GM12891 (cell line): ENCODE measurements at places on chromosomes 5 and 9.

DNA sequence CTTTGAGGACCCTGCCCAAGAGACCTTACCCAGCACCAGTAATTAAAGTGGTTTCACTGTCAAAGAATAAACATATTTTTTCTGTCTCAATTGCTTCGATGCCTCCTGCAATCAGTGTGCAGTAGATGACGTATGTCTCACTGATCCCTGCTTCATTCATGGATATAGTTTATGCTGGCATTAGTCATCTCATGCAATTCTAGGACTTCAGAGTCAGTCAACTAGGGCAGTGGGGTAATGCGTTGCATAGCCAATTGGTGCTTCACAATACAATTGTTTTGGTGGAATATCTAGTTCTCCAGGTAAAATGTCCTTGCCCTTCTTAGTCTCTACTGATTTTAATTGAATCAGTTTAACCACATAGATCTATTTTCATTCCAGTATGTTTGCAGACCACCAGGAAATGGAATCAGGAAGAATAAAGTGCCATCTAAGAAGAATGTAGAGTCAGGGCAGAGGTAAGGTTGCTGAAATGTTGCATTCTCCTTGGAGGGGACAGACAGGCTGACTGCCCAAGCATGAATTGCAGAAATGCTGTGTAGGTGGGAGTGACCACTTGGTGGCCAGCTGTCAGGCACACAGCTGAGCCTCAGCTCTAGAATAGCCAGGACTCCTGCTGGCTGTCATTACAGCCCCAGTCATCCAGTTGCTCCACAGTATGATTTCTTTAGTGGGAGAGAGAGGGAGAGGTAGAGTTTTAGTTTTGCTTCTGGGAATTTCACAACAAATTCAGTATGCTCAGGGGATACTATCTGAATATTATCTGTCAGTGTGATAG, 73.5 kb upstream of the MEGF10 start:
- no peak for DNase-seq

DNA sequence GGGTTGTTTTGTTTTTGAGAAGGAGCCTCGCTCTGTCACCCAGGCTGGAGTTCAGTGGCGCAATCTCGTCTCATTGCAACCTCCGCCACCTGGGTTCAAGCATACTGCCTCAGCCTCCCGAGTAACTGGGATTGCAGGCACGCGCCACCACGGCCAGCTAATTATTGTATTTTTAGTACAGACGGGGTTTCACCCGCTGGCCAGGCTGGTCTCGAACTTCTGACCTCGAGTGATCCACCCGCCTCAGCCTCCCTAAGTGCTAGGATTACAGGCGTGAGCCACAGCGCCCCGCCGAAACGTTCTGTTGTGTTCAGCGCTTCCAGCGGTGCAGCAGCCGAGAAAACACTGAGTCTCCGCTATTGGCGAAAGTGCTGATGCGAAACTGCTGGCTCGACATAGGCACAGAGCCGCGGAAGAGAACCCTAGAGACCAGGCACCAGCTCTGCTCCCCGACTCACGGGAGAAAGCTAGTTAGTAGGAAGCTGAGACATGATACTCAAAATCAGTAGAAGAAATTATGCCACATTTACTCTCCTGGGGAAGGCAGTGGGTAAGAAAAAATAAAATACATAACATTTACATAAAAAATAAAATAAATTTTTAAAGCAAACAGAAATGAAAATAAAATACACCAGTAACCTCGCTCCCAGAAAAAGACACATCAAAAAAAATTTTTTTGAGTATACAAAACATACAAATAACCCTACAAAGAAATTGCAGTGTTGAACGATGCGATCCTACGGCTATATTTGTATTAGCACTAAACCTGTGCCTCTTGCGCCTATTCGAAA, 31.6 kb downstream of the ANXA2R start:
- no peak for DNase-seq

GRCh38 chr5:54009828-54010227, 300.5 kb downstream of the ARL15 start:
- DNase-seq, result no peak

DNA sequence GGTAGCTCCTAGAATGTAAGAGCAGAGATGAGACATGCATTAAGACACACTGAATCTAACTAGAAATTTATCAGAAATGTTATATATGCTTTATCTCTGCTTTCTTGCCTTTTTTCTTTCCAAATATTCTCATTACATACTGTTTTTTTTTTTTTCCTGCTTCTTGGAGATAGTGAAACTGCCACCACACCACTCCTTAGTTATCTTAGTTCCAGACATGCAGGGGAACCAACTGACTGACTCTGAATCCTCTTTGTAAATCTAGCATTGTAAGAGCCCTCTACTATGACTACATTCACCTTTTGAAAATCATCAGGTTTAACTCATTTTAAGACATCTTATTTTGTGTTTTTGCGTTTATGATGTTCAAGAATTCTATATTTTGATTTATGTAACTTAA, 181.3 kb upstream of the ST8SIA4 start:
- no peak for DNase-seq

- no peak for DNase-seq
These were observed 10.3 kb upstream of the IL3 start for GRCh38 chr5:132050136-132050535.

DNA sequence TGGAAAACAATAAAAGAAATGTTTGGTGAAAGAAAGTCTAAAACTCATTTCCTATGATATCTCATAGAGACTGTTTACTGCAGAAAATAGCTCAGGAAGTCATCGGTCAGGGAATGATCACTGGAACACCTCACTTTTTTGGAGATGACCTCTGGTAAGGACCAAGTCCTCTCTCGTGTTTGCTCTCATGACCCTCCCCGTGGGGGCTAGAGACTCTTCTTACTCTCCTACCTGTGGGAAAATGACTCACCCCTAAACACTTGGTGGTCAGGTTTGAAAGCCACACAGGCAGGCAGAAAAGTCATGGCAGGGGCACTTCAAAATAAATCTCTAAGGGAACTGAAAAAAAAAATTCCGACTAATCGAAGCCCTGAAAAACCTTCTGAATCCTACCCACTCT, 48.2 kb downstream of the FAM240B start:
- no peak for DNase-seq

- DNase-seq, result no peak
These were observed 558.1 kb downstream of the NR2F1-AS1 start for GRCh38 chr5:93022796-93023447.

DNA sequence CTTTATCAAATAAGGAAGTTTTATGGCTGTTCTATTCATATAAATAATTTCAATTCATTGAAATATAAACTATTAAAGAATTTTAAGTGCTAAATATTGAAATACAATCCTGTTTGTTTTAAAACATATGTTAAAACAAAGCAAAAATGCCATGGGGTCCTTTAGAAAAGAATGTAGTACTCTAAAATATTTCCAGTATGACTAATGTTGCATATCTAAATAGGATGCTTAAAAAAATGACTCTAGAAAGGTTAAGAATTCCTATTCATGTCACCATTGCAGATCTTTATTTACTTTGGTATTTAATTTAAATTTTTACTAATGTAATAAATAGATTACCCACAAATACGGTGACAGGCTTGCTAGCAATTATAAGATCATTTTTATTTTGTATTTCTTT, 132.3 kb downstream of the ZNF608 start:
- no peak for DNase-seq

DNA sequence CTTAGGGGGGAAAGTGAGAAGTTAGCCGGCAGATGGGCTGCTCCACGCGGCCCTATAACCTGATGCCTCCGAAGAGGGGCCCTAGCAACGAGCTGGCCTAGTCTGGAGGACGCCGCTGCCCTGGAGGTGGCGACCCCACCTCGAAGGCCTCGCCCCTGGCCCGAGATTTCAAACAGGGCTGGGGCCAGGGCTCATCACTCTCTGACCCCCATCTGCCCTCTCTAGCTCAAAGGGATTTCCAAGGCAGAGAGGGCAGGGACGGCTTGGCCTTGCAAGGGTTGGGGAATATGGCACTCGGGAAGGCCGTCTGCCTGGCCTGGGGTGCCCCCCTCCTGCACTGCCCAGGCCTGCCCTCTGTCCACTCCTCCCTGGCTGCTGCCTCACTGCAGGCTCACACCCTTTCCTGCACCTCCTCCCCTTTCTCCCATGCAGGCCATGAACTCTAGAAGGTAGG, 25.5 kb upstream of the TIFAB start:
- DNase-seq, result no peak

DNA sequence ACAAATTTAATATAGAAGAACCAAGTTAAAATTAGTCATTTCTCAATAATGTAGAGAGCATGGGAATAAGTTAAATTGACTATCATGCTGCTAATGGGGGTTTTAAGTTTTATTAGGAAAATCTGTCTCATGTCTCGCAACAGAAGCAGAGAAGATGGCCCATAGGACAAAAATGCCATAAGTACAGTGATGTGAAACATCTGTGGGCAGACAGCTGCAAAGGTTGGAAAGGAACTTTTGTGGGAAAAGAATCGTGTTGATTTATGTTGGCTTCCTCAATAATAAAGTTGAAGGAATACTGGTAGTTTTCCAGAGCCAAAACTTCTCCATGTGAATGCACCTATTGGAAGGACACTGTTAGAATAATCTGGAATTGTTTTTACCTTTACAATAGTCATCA, 44.8 kb downstream of the VCAN start:
- no peak for DNase-seq

DNA sequence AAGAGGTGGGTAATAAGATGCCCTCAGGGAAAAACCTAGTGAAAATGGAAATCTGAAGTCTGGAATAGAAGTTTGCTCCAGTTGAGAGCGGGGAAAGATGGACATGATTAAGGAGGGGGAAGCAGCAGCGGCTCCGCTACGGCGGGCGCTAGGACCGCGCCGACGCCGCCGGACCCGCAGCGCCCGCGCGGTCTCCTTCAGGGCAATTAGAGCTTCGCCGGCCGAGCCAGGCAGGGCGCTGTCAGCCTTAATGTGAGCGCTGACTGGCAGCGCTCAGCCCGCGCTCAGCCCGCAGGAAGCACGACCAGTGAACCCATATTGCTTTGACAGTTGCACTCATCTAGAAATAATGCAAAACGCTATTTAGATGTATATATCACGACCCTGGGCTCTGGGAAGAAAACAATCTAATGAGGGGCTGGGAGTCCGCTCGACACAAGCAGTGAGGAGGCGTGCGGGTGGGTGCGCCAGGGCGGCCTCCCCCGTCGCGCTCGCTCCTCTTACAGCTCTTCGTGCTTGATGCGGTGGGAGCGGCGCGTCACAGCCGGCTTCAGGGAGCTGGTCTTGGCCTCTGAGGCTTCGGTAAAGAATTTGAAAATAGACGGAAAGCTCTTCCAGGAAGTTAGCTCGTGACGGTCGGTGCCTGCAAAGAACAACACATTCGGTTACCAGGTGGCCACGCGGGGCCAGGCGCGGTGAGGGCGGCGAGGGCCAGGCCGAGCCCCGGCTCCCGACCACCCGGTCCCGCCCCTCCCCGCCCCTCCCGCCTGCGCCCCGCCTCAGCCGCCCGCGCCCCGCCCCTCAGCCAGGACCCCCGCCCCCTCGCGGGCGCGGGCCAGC, 37.7 kb downstream of the NR2F1 start:
- DNase-seq, result peak; percentile 55

GRCh38 chr9:126692041-126692758, 78.5 kb downstream of the LMX1B start:
- DNase-seq, result no peak

DNA sequence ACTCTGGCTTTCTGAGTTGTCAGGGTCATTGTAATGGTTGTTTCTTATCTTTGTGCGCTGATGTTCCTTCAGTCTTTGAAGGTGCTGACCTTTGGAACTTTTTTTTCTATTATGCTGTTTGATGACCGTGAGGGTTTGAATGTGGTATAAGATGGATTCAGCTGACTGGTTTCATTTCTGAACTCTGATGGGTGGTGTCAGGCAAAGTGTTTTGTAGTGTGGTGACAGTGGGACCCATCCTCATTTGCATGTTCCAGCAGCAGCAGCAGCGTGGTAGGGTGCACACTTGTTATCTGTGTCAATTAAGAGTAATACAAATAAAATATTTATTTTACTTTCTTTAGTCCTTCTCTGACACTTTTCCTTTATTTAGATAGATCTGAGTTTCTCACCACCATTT, 227.7 kb upstream of the PRR16 start:
- no peak for DNase-seq
